Cardiac fibroblast (primary cell): ENCODE measurements at places on chromosomes 1 and 21.

- DNase-seq = peak; percentile 30
These were observed 1.2 kb downstream of the MIER1 start for GRCh38 chr1:66925944-66926343.

- peak; percentile 7 for DNase-seq
These were observed 40.2 kb upstream of the SIPA1L2 start for GRCh38 chr1:232669981-232670747.

GRCh38 chr1:161168906-161169305, 2.7 kb downstream of the PPOX start:
- no peak for DNase-seq

DNA sequence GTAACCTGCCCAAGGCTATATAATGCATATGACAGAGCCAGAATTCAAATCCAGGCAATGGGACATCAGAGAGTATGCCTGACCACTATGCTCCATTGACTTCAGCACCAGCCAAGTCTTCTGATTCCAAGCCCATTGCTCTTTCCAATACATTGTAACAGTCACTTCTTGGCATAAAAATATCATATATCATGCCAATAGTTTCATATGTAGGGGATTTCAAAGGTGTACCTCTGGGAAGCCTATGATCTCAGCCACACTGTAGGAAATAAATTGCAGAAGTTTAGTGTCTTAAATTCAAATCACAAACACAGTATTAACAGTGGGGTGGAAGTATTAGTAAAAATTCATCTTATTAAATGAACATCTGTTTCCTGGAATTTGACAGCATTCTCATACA, 30.0 kb upstream of the ROR1 start:
- no peak for DNase-seq

DNA sequence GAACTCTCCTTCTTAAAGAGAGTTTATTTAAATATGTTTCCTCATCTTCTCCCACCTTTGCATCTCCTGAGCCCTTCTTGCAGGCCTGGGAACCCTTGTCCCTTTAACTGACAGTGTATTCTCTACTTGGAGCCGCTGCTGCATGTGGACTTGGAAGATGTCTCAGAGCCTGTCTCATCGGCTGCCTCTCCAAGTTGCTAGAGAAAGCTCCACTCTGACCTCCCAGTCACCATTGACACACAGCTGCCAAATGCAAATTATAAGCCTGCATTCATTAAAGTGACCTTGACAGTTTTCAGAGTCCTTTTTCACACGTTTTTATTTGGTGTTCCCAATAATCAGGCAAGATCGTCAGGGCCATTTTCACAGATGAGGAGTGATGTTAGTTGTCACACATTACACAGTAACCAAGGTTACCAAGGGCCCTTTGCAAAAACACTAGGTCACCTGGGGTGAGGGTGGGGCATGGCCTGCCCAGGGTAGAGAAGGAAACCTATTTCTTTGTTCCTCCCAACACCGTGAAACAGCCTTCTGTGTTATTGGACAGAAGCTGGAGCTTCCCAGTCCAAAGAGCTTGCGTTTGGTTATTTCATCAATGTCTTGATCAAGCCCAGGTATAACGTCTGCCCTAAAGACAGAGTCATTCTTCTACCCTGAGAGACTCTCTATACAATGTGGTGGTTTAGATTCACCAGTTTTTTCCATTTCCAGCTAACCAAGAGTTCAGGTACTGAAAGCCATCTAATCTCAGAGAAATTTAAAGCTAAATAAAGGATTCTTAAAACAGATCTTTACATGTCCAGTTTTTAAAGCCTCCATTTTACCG, 164.1 kb downstream of the GALNT2 start:
- no peak for DNase-seq

DNA sequence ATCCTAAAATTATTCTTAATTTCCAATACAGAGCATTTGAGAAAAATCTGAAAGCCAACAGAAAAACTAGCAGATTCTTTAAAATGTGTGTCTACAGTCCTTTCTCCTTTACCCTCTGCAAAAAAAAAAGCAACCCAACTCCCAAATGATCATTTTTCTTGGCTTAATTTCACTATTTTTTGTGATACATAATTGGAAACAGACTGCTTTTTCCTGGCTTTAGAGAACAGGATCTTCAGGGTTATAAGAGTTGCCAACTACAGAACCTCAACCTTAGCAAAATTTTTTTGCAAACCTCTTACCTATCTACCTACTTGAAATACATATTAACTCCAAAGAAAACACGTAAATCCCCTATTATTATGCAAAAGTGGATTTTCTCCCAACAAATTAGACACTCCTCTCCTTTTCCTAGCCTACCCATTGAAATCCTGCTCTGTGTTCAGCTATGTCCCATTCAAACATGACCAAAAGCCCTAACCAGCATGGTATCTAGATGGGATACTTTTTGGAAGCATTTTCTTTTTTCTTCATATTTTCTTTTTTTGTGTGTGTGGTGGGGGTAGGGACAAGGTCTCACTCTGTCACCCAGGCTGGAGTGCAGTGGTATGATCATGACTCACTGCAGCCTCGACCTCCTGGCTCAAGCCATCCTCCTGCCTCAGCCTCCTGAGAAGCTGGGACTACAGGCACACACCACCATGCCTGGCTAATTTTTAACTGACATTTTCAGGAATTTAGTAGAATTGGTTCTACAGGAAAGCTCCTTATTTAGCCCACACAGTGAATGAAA, 9.0 kb downstream of the TGFBR3 start:
- DNase-seq = no peak

GRCh38 chr1:59143811-59144210, 153.1 kb upstream of the FGGY start:
- DNase-seq = peak; percentile 71

DNA sequence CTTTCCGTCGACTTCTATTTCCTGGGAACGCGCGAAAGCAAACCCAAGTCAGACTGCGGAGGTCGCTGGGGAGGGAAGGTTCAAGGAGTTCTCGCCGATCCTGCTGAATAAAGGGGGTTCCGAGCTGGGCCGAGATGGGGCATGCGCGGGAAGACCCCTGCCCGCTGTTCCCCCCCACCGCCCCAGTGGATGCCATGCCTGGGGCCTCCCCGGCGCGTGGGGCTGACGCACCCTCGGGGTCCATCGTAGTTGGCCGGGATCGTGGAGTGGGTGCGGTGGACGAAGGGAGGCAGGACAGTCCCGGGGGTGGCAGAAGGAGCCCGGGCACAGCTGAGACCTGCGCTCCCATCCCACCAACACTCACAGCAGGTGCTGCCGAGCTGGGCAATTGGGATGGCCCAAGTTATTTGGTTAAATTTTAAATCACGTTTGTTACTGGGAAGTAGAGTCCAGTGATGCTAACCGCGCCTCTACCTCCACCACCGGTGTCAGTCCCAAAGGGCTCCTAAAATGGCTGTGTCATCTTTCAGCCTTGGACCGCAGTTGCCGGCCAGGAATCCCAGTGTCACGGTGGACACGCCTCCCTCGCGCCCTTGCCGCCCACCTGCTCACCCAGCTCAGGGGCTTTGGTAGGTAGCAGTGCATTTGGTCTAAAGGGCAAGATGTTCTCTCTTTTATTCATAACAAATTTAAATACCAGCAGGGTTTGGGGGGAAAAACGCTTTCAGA, 801 bp downstream of the MX1 start:
- DNase-seq = no peak
